CD14-positive monocyte (primary cell): ENCODE measurements at places on chromosomes 16 and 17. TPM values are rescaled to one million over a fixed set of nuclear protein-coding genes. Genes with fewer than 3 reads are reported as not detected.

PRDM7 gene
- polyA plus RNA-seq: not detected

PYDC1 gene
- polyA plus RNA-seq: not detected

TBC1D26 gene
- polyA plus RNA-seq: not detected

VASN gene
- 0.03 TPM in 1 of 2 replicates, not detected in the other for polyA plus RNA-seq

INCA1 gene
- polyA plus RNA-seq: 0.52 and 0.73 TPM in 2 replicates

CARHSP1 gene
- polyA plus RNA-seq: 60.3 TPM

GRAPL gene
- polyA plus RNA-seq: 1.7 and 3.5 TPM in 2 replicates

DPEP2 gene
- 235 and 286 TPM in 2 replicates for polyA plus RNA-seq

KIFC3 gene
- polyA plus RNA-seq: 0.24 TPM

GRB7 gene
- not detected for polyA plus RNA-seq

SLC13A2 gene
- not detected for polyA plus RNA-seq

NOG gene
- polyA plus RNA-seq: not detected

KRT33B gene
- not detected for polyA plus RNA-seq

GRCh38 chr17:3582915-3583314 lies 25.3 kb upstream of the TRPV3 start:
- no peak overlapping the region for H3K4me3 ChIP-seq
- H3K27me3 ChIP-seq: no peaks in the 10 kb centered on the region
- H3K4me1 ChIP-seq: no peaks in the 10 kb centered on the region
- DNase-seq: no peak

GRCh38 chr16:5036228-5037156 lies 2.8 kb upstream of the NAGPA start:
- no peak for DNase-seq
- H3K27ac ChIP-seq: no peak overlapping the region
- peaks cover 21% of the 10 kb centered on the region for H3K4me1 ChIP-seq
- peaks cover 2% of the 10 kb centered on the region for H3K36me3 ChIP-seq

DNA sequence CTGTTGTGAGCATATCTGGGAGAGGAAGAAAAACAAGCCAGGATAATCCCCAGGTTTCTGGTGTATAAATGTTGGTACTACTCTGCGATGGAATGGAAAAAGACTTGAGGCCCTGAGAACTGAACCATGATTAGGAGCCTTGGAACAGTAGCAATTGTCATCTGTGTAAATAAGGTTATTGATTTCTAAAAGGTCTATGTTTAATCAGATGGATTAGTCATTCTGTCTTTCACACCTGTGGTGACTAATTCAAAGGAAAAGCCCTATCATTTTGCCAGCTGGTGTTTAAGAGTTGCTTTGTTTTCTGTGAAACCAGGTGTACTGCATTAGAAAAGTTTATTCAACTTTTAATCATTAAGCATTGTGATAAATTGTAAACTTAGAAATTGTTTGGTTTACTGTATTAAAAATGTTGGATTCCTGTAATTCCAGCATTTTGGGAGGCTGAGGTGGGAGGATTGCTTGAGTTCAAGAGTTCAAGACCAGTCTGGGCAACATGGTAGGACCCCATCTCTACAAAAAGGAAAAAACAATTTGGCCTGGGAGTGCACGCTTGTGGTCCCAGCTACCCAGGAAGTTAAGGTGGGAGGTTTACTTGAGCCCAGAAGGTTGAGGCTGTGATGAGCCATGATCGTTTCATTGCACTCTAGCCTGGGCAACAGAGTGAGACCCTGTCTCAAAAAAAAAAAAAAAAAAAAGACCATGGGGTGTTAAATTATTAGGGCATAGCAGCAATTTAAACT lies 29.0 kb upstream of the KPNB1 start:
- no peaks in the 10 kb centered on the region for H3K27me3 ChIP-seq
- no peak overlapping the region for H3K27ac ChIP-seq
- H3K4me3 ChIP-seq: no peak overlapping the region
- H3K36me3 ChIP-seq: peaks cover 83% of the 10 kb centered on the region

DNA sequence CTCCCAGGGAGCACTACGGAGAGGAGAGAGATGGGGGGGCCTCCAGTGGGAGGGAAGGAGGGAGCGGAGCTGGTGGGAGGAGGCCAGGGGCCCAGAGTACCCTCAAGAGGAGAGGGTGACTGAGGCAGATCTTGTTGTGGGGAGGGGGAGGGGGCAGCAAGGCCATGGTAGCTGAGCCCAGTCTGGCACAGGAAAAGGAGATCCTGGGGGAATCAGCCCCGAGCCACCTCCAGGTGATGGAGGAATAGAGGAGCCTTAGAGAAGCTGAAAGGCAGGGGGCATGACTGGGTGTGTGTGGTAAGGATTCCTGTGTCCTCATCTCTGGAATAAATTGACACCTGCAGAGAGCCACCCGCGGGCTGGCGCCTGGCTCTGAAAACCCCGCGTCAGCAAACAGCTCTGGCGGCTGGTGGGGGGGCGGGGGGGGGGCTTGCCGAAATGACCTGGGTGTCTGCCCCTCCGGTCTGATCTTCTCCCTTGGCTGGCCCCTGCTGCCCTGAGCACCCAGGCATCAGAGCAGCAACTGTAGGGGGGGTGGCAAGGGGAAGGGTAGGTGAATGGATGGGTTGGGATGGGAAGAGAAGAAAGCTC lies 1.3 kb upstream of the NLGN2 start:
- H3K4me1 ChIP-seq: peaks cover 24% of the 10 kb centered on the region
- H3K27me3 ChIP-seq: peaks cover 4% of the 10 kb centered on the region
- H3K36me3 ChIP-seq: no peaks in the 10 kb centered on the region
- DNase-seq: no peak
- no peak overlapping the region for H3K4me3 ChIP-seq

DNA sequence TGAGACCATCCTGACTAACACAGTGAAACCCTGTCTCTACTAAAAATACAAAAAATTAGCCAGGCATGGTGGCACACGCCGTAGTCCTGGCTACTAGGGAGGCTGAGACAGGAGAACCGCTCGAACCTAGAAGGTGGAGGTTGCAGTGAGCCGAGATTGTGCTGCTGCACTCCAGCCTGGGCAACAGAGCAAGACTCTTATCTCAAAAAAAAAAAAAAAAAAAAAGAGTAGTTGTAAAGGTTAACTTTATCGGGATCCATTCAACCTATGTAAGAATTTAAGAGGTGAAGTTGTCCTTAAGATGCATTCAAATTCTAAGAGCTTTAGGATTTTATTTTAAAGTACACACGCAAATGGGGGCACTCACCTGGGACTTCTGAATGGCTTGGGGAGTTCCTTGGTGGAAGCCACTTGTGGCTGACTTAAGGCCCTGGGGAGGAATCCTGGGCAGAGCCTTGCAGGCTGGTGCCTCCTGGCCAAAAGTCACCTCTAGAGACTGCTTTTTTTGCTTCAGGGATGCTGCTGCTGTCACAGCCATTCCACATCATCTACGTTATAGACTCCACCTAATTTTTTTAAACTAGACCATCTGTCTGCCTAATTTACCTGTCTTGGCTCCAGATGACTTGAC lies 3.3 kb downstream of the CTCF start:
- peaks cover 32% of the 10 kb centered on the region for H3K4me1 ChIP-seq
- no peak for DNase-seq

GRCh38 chr16:89297910-89298545 lies 80.5 kb downstream of the ZNF778 start:
- H3K27me3 ChIP-seq: no peaks in the 10 kb centered on the region
- no peak overlapping the region for H3K4me3 ChIP-seq
- H3K27ac ChIP-seq: peak overlapping the region; percentile 51

DNA sequence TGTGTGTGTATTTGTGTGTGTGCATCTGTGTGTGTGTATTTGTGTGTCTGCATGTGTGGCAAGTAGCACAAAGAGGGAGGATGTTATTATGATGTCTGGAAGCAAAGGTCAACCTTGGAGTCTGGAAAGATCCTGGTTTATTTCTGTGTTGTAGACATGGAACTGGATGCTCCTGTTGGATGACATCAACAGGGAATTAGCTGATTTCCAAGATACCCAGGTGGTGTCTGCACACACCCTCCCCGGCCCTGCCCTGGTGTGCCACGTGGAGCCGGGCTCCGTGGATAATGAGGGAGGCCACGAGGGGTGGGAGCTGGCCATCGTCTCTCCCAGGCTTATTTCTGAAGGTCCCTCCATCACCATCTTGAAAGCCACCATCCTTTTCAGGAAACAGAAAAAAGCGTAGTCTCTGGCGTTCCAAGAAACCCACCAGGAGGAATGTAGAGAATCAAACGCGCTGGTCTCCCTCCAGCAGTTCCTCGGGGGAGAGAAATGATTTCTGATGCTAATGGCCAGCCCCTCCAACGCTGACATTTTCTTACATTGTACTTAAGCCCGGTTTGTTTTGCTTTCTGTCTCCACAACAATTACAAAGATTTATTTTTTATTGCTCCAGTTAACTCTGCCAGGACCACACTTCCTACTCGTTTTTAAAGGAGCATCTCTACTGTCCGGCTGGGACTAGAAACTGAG lies 93.3 kb downstream of the FOXL1 start:
- DNase-seq: no peak
- no peak overlapping the region for H3K4me3 ChIP-seq
- H3K27ac ChIP-seq: no peak overlapping the region
- no peaks in the 10 kb centered on the region for H3K36me3 ChIP-seq
- no peaks in the 10 kb centered on the region for H3K4me1 ChIP-seq

GRCh38 chr17:75315541-75316243 lies 26.5 kb upstream of the SLC25A19 start:
- H3K36me3 ChIP-seq: peaks cover 36% of the 10 kb centered on the region
- H3K4me3 ChIP-seq: no peak overlapping the region
- H3K4me1 ChIP-seq: peaks cover 83% of the 10 kb centered on the region
- DNase-seq: peak; percentile 91

DNA sequence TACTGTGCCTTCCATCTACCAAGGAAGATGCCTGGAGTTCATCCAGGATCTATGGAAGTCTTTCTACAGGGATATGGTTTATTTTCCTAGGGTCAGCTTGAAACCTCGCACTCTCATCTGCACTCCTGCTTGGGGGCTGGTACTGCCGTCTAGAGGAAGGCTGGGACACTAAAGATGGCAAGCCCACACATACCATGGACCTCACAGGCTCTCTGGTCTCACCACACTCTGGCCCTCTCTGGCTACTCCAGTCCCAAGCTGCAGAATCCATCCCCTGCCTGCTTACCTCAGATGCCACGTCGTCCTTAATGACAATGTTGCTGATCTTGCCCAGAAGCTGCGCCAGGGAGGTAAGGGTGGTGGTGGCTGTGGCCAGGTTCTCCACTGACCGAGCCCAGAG lies 2.1 kb upstream of the UNC119 start:
- no peaks in the 10 kb centered on the region for H3K27me3 ChIP-seq
- H3K27ac ChIP-seq: no peak overlapping the region
- DNase-seq: no peak
- H3K4me3 ChIP-seq: no peak overlapping the region

GRCh38 chr16:57562669-57563486 lies 20.4 kb downstream of the ADGRG5 start:
- no peak overlapping the region for H3K27ac ChIP-seq
- H3K27me3 ChIP-seq: peaks cover 2% of the 10 kb centered on the region
- no peak overlapping the region for H3K4me3 ChIP-seq
- no peak for DNase-seq

DNA sequence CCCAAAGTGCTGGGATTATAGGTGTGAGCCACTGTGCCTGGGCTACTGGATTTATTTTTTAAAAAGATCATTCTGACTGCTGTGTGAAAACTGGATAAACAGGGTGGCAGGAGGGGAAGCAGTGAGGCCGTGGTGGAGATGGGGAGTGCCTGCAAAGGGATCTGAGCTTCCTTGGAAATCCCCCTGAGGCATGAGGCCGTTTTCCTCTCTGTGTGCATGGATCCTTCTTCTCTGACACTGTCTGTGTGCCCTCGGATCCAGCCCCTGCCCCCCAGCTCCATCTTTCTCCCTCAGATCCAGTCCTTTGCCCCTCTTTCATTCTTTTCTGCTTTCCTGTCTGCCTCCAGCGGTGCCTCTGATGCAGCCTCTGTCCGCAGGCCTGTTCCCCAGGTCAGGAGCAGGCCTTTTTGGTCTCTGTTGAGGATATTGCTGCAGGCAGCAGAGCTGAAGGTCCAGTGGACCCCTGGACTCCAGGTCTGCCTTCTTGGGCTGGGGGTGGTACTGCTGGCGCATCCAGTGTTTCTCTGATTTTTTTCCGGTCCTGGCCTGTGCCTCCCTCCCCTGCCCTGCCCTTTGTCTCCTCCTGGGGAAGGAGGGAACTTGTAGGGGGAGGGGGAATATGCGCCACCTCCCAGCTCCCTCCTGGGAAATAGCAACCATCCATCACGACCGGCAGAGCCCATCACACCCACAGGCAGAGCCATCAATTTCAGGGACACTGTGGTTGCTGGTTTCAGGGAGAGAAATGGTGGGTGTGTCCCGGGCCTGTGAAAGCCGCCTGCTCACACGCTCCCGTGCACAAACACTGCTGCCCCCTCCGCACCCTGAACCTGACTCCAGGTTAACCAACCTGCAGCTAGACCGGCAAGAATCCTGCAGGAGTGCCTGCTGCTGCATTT lies 17.0 kb downstream of the MGAT5B start:
- H3K27ac ChIP-seq: no peak overlapping the region
- no peaks in the 10 kb centered on the region for H3K27me3 ChIP-seq
- H3K4me1 ChIP-seq: no peaks in the 10 kb centered on the region
- no peak for DNase-seq

- no peak overlapping the region for H3K4me3 ChIP-seq
- no peaks in the 10 kb centered on the region for H3K36me3 ChIP-seq
- H3K4me1 ChIP-seq: peaks cover 38% of the 10 kb centered on the region
- DNase-seq: no peak
- H3K27me3 ChIP-seq: no peaks in the 10 kb centered on the region
- H3K27ac ChIP-seq: peak overlapping the region; percentile 88
Observed at GRCh38 chr17:15967706-15968399, 22.9 kb downstream of the ADORA2B start.

GRCh38 chr17:20172376-20172775 lies 163.2 kb downstream of the SPECC1 start:
- no peak overlapping the region for H3K27ac ChIP-seq
- no peaks in the 10 kb centered on the region for H3K4me1 ChIP-seq
- H3K36me3 ChIP-seq: peaks cover 68% of the 10 kb centered on the region
- DNase-seq: no peak

DNA sequence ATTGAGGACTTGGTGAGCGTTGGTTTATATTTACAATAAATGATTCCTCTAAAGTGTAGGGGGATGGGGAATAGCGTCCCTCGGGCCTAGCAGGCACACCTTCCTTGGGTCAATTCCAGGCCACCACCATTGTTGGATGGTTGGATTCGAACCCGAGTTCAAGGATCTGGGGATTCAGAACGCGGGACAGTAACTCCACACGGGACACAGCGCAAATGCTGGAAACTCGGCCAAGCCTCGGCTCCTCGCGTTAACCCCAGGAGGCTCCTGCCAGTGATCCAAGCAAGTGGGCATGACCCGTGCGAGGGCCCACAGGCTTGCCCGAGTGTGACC lies 613 bp downstream of the B9D1 start:
- H3K27me3 ChIP-seq: no peaks in the 10 kb centered on the region
- H3K4me3 ChIP-seq: no peak overlapping the region
- DNase-seq: no peak
- H3K4me1 ChIP-seq: peaks cover 10% of the 10 kb centered on the region
- no peak overlapping the region for H3K27ac ChIP-seq

GRCh38 chr16:66976746-66977145 lies 11.6 kb upstream of the CES4A start:
- no peak overlapping the region for H3K27ac ChIP-seq
- no peak for DNase-seq
- H3K36me3 ChIP-seq: no peaks in the 10 kb centered on the region

GRCh38 chr16:56029026-56029425 lies 153.9 kb upstream of the CES5A start:
- no peak overlapping the region for H3K27ac ChIP-seq
- H3K27me3 ChIP-seq: peaks cover 11% of the 10 kb centered on the region
- H3K4me3 ChIP-seq: no peak overlapping the region
- DNase-seq: no peak
- H3K4me1 ChIP-seq: no peaks in the 10 kb centered on the region
- no peaks in the 10 kb centered on the region for H3K36me3 ChIP-seq
